Retina (tissue), 1 donor: ENCODE measurements at places on chromosomes 4 and X.

DNA sequence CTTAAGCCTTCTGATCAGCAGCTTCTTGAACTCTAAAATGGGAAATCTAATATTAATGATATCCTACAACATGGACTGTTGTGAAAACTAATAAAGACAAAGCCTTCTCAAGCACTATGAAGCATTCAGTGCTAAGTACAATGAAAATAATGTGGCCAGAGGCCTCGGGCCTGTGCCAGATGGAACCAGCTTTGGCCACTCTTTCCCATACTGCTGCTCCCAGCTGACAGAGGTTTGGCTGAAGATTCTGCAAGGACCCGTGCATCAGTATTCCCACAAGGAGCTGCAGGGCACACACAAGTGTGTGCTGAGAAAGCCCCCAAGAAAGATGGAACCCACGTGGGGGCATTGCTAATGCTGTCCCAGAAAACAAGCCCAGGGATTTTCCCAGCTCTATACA is 60.5 kb upstream of the RPL34 start:
- no peak for DNase-seq

DNA sequence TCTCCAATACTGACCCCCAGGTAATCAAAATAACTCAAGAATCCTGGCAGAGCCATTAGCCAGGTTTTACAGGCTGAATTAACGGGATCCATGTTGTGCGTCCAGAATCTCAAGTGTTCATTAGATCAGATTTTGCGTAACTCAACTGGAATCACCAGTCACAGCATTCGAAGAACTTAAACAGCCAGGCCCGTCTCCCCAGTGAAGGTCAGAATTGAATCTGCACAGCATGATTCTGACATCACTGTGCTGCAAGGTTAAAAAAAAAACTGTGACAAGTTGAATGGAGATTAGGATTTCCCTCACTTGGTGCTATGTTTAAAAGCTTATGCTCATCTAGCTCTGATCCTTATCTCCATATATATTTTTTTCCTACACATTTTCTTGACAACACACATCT is 96.1 kb downstream of the ANOS1 start:
- peak; percentile 44 for DNase-seq

- no peak for DNase-seq
Measured at GRCh38 chr4:164484551-164484950, 269.4 kb upstream of the SMIM31 start.

- DNase-seq, result no peak
Measured at GRCh38 chr4:26132858-26133257, 188.0 kb upstream of the RBPJ start.

DNA sequence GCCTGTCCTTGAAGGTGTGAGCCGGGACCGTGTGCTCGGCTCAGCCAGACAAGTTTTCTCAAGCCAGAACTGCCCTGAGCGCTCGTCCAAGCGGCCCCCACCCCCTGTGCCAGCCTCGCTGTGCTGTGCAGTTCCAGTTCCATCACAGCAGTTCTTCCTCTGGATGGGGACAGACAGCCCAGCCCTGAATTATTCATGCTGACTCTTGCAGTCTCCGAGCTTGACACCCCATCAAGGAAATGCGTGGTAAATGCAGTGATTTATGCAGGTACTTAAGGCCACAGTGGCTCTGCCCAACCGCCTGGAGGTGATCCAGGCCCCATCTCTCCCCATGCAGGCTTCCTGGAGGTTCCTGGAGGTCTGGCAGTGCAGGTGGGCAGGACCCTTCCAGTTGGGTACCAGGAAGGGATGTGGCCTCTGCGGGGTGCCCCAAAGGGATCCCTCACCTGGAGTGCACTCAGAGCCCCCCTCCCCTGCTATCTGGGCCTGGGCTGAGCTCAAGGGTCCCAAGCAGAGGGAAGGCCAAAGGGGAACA is 44.8 kb upstream of the HMX1 start:
- DNase-seq, result no peak

DNA sequence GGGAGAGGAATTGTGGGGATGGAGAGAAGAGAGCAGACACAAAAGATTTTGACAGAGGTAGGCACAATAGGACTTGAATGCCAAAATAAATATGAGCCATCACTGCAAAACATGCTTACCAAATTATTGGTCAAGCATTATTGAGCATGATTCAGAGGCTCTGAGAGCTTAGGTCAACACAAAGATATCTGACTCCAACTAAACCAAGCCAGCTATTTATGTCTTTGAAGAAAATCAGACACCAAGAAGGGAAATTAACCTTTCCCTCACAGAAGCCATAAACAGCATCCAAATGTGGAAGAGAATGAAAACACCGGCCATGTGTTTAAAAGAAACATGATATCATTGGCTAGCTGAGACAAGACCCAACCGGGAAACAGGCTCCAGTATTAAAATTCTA is 323.2 kb downstream of the RAB28 start:
- no peak for DNase-seq

- DNase-seq, result no peak
Measured at GRCh38 chr4:122819708-122820449, 6.8 kb upstream of the FGF2 start.

DNA sequence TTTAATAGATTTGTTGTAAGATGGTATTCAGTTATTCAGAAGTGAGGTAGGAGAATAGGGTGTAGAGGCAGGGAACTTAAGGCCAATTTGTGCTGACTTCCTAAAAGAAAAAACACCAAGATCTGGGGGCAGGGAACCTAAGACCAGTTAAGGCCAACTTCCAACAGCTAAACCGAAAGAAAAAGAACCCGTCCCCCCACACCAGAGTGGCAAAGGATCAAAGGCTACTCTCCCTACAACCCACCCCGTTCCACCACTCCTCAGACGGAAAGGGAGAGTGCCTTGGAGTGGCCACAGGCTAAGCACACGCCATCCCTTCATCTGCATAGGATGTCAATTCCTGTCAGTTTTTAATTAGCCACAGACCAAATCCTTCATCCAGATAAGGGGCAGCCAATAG is 3.7 kb upstream of the ZNF718 start:
- DNase-seq, result no peak

DNA sequence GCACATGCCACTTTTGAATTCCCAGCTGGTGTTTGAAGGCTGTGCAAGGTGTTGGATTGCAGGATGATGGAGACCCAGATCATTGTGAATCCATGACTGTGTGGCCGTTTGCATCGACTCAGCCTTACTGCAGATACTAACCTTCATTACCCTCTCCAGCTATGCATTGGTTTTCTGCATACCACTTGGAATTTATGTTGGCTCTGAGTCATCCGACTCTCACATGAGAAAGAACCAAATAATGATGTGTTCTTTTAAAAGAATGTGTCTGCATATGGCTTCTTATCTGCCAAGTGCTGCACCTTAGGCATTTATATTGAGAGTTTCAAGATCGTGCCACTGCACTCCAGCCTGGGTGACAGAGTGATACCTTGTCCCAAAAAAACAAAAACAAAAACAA is 106.7 kb upstream of the PRKX start:
- no peak for DNase-seq

- DNase-seq, result no peak
Measured at GRCh38 chr4:80454556-80454955, 119.0 kb downstream of the CFAP299 start.

- no peak for DNase-seq
Measured at GRCh38 chr4:152972821-152973628, 36.9 kb downstream of the FHDC1 start.

GRCh38 chrX:9542106-9542760 is 77.4 kb downstream of the TBL1X start:
- no peak for DNase-seq

GRCh38 chr4:57077550-57078343 is 32.4 kb downstream of the IGFBP7 start:
- no peak for DNase-seq

GRCh38 chrX:13110433-13111324 is 66.3 kb upstream of the FAM9C start:
- no peak for DNase-seq

DNA sequence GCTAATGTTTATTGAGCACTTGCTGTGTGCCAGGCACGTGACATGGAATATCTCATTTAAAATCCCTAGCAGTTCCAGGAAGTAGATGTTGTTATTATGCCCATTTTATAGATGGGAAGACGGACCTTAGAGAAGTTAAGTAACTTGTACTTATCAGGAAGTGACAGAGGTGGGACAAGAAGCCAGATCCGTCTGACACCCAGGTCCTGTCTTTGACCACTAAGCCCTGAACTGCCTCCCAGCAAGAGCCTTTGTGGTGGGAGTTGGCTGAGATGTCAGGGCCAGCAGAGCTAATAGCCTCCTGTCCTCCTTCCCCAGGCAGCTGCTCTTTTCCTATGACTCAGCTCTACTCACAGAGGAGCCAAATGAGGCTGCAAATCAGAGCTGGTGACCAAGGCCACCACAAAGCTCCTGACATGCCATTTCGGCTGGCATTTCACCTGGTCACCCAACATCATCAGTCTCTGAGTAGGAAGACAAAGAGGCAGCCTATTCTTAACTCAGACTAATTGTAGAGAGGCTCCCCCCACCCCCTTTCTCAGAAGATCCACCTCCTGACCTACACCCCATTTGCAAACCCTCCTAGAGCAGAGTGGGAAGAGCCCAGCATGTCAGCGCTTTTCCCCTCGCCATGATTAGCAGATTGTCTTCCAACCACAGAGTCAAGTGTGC is 175.1 kb upstream of the KIT start:
- DNase-seq, result no peak

DNA sequence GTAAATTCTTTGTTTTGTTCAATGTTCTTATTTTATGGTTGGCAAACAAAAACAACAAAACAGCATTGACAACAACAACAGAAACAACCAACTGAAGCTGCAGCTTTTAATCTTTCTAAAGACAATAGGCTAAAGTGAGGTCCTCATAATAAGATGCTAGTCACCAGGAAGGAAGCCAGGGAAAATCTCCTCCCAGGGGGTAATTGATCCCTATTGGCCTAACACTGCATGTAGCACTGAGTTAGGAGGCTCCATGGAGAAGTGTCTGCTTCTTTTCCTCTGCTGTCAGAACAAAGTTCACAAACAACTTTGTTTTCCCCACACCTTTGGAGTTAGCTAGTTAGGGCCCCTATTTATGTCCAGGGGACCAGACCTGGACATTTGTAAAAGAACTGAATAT is 4.7 kb upstream of the LRAT start:
- DNase-seq, result no peak

DNA sequence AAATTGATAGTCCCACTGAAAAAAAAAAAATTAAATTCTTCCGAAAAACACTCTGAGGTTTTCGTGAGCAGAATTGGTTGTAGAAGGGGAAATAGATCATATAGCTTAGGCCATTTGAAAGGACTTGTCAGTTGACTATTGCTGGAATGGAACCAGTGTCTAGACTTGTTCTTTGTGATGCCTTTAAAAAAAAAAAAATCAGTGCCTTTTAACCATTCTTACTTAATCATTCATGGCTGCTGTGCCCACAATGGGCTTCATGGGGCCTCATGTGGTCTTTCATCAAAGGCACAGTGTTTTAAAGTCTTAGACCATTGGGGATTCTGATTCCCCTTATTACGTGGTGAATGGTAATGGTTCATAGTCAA is 139.3 kb downstream of the AFF1 start:
- DNase-seq, result no peak

DNA sequence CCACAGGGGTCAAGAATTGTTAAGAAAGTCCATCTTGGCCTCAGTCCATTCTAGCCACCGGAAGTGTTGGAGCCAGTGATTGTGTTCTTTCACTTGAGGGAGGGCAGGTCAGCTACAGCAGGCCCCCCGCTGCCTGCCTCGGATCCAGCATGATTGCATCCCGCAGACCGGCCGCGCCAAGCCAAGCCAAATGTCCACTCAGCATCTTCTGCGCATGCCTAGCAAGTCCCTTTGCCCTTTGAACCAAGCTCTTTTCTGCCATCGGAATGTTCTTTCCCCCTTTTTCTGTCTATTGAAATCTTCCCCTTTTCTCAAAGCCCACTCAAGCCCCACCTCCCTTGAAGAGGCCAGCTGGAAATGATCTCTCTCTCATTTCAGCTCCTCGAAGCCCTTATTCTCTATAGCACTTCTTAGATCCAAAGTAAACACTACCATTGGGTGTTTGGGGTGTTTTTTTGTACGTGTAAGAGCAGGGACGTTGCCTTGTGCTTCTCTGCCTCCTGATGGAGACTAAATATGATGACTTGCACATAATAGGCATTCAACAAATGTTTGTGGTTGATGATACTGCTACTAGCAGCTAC is 147.8 kb upstream of the BCOR start:
- no peak for DNase-seq

GRCh38 chr4:121150486-121150885 is 13.6 kb downstream of the TNIP3 start:
- DNase-seq, result no peak

GRCh38 chr4:79174490-79175252 is 151.2 kb downstream of the NAA11 start:
- no peak for DNase-seq
